ENCODE measurements at places on chromosomes 5 and 9.
A peak's percentile ranks its signal among the peaks of the same experiment; 100 is the strongest.

- DNase-seq: no peak
These were observed 165.3 kb downstream of the SEC61B start for GRCh38 chr9:99387431-99387830.

GRCh38 chr5:102090770-102091169, 205.3 kb downstream of the SLCO4C1 start:
- no peak for DNase-seq

GRCh38 chr5:87116825-87117512, 150.7 kb upstream of the RASA1 start:
- DNase-seq: no peak

DNA sequence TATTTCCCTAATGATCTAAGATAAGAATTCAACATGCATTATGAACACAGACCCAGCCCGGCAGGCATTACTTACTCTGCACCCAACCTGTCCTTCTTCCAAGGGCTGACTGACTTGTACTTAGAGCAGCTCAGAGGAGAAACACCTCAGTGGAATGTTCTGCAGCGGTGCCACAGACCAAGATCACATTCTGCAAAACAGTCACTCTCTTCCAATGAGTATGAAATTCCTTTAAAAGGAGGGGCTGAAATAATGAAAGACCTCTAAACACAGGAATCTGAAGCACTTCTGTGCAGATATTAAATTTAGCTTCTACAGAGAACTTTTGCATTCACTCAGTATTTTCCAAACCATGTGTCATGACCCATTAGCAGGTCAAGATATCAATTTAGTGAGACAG, 172.9 kb downstream of the ZDHHC21 start:
- no peak for DNase-seq

- DNase-seq: peak; percentile 45
These were observed 28.1 kb upstream of the SPINK4 start for GRCh38 chr9:33211695-33212393.

DNA sequence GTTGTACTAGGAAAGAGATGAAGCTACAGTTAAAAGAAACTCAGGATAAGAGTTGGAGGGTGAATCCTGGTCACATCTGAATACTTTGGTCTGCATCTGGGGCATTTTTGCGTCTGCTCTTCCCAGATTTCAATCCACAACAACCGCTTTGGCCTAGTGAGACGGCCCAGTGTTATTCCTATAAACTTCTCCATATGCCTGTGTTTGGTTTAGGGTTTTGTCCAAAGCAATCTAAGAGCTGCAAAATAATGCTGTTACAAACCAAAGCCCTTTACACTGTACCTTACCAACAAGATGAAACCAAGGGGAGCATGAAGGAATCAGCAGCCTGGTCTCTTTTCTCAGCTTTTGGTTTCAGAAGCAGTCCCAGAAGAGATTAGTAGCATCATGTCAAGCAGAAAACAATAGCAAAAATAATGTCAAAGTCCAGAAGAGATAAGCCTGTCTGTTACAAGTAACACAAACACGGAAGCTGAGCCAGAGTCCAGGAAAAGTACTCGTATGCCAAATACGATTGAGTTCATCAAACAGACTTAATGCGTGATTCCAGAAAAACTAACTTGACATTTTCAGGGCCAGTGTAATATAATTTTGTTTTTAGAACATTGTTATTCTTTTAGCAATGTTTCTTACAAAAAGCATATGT, 379.9 kb upstream of the ACO1 start:
- DNase-seq: no peak

DNA sequence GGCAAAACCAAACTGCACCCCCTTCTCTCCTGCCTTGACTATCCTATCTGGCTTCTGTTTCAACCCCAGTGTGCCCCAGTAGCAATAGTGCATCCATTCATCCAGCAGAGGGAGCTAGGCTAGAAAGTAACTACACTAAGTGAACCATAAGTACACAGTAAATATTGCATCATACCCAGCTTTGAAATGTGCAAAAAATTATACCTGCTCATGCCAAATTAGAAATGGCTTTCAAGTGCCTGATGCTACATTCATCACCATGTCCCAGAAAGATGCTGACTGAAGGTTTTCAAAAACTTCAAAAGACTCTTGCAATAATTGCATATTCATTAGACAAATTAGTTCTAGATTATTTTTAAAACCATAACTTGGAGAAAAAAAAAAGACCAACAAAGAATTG, 153.5 kb downstream of the PRELID2 start:
- DNase-seq: no peak
